ENCODE measurements at places on chromosomes 7 and 10. TPM values are rescaled to one million over a fixed set of nuclear protein-coding genes. Genes with fewer than 3 reads are reported as not detected.

SMKR1 gene
- 10.1 TPM for total RNA-seq

PNLIPRP1 gene
- not detected for total RNA-seq

TNPO3 gene
- 43.3 TPM for total RNA-seq

SDK1 gene
- 0.40 TPM for total RNA-seq

PIK3CG gene
- total RNA-seq = not detected

LRGUK gene
- total RNA-seq = 0.35 TPM

FAM24A gene
- total RNA-seq = not detected

SAMD9L gene
- 0.39 TPM for total RNA-seq

C10orf67 gene
- total RNA-seq = not detected

NT5C2 gene
- 76.0 TPM for total RNA-seq

BTBD16 gene
- 0.57 TPM for total RNA-seq

ATOH7 gene
- total RNA-seq = 0.15 TPM
